ENCODE measurements at places on chromosomes 7 and 10.

DNA sequence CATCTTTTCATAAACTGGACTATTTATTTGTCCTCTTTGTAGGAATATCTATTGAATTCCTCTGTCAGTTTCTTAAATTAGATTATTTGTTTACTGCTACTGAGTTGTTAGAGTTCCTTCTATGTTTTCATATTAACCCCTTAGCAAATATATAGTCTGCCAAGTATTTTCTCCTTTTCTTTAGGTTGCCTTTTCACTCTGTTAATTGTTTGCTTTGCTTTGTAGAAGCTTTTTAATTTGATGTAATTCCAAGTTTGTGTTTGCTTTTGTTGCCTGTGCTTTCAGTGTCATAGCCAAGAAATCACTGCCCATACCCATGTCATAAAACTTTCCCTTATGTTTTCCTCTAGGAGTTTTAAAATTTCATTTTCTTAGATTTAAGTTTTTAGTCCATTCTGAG is 256.2 kb upstream of the SEMA3A start:
- DNase-seq: no peak

DNA sequence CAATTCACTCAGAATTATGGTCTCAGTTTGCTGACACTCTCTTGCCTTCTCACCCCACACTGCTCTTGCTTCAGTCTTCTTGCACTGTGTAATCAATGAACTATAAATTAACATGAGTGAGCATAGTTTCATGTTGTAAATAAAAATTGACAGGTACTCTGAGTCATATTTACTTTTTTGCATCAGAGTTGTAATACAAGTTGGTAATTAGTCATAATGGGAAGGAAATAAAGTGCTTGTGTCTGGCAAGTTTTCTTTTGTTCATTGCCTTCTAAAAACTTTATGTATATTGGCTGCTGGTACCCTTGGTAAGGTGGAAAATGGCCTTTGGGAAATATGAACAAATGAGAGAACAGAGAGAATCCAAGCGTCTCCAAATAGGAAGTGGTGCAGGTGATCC is 169.3 kb upstream of the MAGI2 start:
- no peak for DNase-seq

DNA sequence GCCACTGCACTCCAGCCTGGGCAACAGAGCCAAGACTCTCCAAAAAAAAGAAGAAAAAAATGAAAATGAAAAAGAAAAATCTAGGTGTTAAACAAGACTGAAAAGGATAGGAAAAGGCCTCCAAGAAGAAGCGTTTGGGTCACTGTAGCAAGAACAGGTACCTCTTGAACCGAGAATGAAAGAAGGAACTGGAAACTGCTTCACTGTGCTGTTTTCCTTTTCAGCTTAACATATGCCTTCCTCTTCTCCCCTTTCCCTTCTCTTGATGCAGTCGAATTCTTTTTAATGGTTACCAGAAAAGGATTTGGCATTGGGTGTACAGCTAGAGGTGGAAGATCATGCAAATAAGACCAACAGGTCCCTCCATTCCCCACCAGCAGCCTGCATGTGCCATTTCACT is 28.1 kb downstream of the LRRC4 start:
- no peak for DNase-seq

GRCh38 chr7:77434570-77435275 is 18.6 kb upstream of the GSAP start:
- DNase-seq: no peak

- DNase-seq: peak; percentile 62
Observed at GRCh38 chr10:116287906-116288501, 15.0 kb upstream of the GFRA1 start.

All from Caco-2 (cell line).